ENCODE measurements at places on chromosomes 7 and 10. TPM values are rescaled to one million over a fixed set of nuclear protein-coding genes. Genes with fewer than 3 reads are reported as not detected.

DNA sequence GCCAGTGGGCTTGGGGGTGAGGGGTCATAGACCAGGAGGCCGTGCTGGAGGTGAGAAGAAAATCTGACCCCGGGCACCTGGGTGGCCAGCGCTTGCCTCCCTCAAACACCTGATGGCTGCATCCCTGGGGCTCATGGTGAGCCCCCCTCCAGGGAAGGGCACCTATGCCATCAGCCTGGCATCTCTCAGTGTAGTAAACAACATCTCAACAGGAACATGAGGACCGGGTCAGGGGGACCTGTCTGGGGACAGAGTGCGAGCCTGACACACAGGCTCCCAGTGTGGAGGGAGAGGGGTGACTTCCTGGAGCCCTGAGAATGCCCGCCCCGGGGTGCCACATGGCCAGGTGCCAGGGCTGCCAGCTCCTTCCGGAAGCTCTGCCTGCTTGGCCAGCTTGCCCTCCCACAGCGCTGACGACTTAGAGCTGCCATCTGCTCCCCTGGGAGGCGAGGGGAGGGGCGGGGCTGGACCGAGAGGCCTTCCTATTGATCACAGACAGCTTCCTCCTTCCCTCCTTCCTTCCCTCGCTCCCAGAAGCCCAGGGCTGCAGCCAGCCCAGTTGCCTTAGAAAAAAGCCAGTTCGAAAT is 12.3 kb downstream of the STX1A start:
- H3K4me3 ChIP-seq = no peak overlapping the region
- H3K27me3 ChIP-seq = no peaks in the 10 kb centered on the region
- H3K36me3 ChIP-seq = peaks cover 5% of the 10 kb centered on the region

- H3K4me1 ChIP-seq = peaks cover 23% of the 10 kb centered on the region
- no peak overlapping the region for H3K27ac ChIP-seq
- H3K4me3 ChIP-seq = no peak overlapping the region
- H3K36me3 ChIP-seq = peaks cover 2% of the 10 kb centered on the region
- no peak for DNase-seq
Observed at GRCh38 chr7:101985057-101985902, 167.9 kb downstream of the CUX1 start.

The FKBP6 gene
- total RNA-seq = not detected

GRCh38 chr7:72325561-72325960 is 86.6 kb downstream of the CALN1 start:
- H3K4me3 ChIP-seq = no peak overlapping the region
- H3K4me1 ChIP-seq = no peaks in the 10 kb centered on the region
- H3K27me3 ChIP-seq = no peaks in the 10 kb centered on the region
- no peaks in the 10 kb centered on the region for H3K36me3 ChIP-seq

DNA sequence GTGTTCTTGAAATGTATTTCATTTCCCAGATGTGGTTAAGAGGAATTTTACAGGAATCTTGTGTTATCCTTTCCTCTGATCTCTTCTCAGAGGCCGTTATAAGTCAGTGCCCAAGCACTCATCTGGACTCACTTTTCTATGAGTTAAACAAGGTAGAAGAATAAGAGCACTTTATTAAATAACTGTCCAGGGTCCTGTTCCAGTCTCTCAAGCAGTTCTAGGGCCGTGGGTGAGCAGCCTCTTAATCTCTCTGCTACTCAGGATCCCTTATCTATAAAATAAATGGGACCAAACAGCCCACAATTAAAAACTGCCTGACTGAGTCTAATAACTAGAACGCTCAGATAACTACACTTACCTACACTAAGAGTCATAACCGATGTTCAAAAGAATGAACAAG is 111.2 kb downstream of the OSBPL3 start:
- peaks cover 43% of the 10 kb centered on the region for H3K36me3 ChIP-seq
- H3K27me3 ChIP-seq = no peaks in the 10 kb centered on the region
- H3K27ac ChIP-seq = no peak overlapping the region
- peaks cover 21% of the 10 kb centered on the region for H3K4me1 ChIP-seq
- no peak for DNase-seq

Data from activated naive CD4-positive, alpha-beta T cell treated with anti-CD3 and anti-CD28 coated beads for 36 hours (primary cell).